ENCODE measurements at places on chromosomes 7 and 10.
A peak's percentile ranks its signal among the peaks of the same experiment; 100 is the strongest.

- no peak for DNase-seq
These were observed 133.5 kb downstream of the SGMS1 start for GRCh38 chr10:50490241-50490640.

DNA sequence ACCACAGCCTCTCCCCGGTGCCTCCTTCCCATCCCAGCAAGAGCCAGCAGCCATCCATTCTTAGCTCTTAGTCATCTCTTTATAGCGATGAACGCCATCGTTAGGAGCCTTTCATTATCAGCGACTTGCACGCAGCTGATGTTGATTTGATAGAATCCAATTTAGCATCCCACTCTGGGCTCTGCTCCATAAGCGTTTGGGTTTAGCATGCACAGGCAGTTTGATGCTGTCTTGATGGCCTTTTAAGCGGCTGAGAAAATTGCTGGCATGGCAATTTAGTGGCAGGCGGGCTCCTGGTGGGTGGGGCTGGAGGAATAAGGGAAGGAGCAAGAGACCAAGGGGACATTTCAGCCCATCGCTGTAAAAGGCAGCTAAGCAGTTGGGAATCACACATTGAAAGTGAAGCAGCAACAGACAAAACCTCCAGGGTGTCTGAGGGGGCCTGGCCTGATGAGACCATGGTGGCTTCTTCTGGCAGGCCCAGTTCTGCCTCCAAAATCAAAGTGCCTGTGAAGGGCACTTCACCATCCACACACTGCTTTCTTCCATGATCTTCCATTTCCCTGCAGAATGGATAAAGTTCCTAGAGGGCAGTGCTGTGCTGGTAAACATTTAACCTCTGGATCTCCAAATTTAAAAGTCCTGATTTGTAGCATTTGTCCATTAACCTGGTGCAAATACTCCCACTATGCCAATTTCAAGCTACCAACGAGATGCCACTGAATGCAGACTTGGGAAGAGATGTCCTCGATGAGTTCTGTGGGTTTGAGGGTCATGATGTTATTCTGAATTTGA lies 107.8 kb upstream of the PLXNA4 start:
- DNase-seq, result no peak

- DNase-seq, result no peak
These were observed at the start of gene AZGP1 for GRCh38 chr7:99975782-99976521. AZGP1 (minus strand) TSS chr7:99976031; CDS start chr7:99976020, 11 bp downstream.

DNA sequence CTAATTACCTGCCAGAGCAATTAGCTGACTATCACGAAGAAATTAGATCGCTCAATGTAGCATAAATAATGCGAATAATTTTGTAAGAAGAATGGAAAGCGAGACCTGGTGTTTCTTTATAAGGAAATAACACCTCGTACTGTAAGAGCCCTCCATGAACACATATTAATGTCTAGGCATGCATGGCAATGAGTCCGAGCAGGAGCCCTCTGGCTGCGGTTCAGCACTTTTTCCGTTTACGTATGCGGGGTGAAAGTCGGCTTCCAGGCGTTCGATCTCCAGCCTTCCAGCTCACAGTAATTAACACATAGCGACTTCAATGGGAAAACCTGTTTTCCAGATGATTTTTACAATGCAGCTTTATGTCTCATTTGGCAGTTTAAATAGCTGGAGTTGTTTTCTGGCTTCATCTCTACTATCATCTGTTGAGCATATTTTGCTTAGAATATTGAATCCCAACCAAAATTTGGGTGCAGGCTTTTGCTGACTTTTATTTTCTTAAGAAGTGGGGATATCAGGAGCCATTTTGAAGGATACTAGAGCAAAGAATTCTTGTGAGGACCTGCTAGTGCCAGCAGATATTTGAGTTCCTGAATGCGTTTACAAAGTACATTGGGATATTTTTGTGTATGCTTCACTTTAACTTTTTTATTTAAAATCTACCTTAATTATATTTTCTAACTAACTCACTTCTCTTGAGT lies 7.2 kb upstream of the SP8 start:
- no peak for DNase-seq

DNA sequence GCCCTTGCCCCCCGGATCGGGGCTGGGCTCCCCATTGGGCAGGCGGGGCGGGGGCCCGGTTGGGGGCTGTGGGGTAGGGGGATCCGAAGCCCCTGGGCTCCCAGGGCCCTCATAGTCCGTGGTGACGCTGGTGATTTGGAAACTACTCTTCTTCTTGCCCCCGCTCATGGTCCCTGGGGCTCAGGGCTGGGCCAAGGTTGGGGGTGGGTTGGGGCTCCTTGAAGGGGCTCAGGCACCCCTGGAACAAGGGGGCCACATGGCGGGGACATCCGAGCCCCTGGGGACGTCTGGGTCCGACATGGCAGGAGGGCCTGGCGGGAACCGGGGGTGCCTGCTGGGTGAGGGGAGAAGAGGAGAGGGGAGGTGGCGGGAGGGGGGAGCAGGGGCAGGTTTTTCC lies 1.1 kb downstream of the TSC22D4 start:
- no peak for DNase-seq

DNA sequence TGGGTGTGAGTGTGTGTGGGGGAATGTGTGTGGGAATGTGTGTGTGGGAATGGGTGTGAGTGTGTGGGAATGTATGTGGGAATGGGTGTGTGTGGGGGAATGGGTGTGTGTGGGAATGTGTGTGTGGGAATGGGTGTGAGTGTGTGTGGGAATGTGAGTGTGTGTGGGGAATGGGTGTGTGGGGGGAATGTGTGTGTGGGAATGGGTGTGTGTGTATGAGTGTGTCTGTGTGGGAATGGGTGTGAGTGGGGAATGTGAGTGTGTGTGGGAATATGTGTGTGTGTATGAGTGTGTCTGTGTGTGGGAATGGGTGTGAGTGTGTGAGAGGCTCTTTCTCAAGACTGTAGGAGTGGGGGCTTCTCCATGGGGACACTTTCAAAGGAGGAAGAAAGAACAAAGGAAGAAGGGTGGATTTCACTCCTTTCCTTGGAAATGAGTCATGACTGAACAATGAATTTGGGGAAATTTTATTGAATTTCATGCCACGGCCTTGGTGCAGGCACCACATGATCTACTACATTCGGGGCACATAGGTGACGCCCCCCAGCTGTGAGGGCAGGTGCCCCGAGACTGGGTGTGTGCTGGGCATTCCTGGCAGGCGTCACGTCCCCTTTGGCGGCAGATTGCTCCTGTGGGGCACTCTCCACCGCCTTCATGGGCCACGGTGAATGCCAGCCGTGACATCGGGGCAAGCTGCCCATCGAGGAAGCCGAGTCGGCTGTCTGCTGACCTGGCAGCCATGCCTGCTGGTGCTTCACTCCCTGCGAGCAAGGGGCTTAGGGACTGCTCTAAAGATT lies 88.8 kb upstream of the INSIG1 start:
- DNase-seq, result no peak

DNA sequence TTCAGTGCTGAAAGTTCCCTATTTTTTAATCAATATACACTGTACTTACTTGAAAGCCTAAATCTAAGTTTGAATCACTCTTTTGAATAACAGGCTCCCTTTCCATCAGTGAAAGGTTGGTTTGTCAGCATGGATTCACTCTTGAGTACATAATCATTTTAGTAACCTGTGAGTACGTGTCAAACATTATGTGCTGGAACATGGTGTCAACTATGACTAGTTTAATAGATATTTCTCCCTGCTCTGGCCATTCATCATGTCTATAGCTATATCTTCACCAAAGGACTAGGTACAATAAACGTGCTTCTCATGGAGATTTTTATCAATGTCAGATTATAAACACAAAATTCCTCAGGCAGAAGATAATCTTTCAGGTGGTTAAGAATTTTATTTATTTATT lies 61.7 kb upstream of the MDFIC start:
- no peak for DNase-seq

- peak; percentile 36 for DNase-seq
These were observed 65.3 kb upstream of the AQP1 start for GRCh38 chr7:30846378-30846777.

- no peak for DNase-seq
These were observed 1.7 kb upstream of the MNX1 start for GRCh38 chr7:157012113-157012547.

DNA sequence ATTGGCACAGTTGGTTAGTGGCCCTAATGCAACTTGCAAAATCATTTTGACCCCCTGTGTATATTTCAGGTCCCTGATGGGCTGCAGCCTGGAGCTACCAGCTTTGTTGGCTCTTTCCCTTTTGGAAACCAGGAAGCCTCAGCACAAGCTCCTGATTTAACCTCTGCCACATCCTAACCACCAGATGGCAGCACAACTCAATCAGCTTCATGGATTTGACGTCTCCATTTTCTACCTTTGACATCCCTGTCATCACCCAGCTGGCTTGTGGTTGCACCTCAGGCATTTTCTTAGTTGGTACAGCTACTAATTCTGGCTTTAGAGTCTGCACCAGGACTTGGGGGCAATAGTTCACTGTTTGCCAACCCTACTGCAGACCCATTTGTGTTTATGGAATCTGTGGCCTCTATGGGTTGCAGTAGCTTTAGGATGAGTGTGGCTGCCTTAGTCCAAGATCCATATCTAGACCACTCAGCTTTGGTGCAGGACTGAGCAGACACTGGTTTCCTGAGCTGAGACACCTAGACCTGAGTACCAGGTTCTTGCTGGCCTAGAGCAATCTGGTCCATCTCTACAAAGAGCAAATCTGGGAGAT lies 456.2 kb downstream of the REEP3 start:
- no peak for DNase-seq

DNA sequence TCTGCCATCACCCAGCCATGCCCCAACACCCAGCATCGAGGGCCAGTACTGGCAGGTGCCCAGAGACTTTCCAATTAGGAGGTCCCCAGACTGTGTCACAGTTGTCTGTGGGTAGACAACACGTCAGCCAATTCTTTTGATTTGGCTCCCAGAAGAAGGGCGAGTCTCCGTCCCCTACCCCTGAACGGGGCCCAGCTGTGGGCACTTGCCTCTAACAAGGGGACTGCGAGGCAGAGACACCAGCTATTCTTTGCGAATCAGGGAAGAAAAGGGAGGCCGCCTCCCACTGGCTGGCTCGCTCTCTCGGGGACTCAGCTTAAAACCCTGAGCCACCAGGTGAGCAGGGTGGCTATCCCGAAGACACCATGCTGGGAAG lies 167.3 kb downstream of the USP6NL start:
- DNase-seq, result no peak

DNA sequence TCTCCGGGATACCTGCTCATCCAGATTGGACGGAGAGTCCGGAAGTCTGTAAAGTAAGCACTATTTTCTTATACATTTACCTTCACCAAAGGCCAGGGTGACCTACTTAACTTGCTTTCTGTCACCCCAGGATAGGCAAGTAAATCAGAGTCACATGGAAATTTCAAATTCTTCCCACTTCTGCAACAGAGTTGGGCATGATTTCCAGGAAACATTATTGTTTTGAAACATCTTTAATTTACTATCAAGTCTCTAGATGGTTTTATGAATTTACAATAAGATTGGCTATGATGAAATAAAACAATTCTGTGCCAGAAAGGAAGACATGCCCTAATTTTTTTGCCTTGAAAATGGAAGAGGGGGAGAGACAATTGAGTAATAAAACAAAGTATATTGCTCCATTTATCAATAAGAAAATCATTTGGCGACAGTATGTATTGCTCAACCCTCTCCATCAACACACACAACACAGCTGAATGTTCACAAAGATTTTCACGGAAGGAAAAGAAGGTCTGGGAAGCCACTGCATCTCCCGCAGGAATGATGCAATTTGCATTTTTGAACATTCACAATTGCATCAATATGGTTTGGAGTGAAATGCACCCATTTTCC lies 702.8 kb downstream of the PARD3 start:
- no peak for DNase-seq
